Fibroblast of skin of scalp (primary cell): ENCODE measurements at places on chromosomes 7 and 10.

- DNase-seq: no peak
Observed at GRCh38 chr10:31186225-31187000, 132.6 kb upstream of the ZEB1 start.

DNA sequence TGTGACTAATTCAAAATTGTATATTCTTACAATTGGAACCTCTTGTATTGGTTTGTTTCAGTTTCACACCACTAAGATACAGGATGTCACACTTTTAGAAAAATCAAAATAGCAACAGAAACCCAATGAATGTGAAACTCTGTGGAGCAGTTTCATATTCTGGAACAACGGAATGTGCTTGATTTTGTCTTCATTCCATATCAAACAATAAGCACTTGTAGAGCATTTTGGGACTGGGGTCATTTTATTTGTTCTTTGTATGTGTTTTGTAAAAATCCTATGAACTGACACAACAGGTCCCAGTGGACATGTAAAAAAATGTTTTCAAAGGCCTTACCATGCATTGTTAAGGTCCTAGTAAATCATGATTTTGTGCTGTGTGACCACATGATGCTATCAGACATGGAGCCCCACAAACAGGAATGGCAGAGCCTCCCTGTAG is 123.1 kb downstream of the DKK1 start:
- DNase-seq: peak; percentile 9

GRCh38 chr7:158887594-158887993 is 31.2 kb downstream of the DYNC2I1 start:
- DNase-seq: no peak

DNA sequence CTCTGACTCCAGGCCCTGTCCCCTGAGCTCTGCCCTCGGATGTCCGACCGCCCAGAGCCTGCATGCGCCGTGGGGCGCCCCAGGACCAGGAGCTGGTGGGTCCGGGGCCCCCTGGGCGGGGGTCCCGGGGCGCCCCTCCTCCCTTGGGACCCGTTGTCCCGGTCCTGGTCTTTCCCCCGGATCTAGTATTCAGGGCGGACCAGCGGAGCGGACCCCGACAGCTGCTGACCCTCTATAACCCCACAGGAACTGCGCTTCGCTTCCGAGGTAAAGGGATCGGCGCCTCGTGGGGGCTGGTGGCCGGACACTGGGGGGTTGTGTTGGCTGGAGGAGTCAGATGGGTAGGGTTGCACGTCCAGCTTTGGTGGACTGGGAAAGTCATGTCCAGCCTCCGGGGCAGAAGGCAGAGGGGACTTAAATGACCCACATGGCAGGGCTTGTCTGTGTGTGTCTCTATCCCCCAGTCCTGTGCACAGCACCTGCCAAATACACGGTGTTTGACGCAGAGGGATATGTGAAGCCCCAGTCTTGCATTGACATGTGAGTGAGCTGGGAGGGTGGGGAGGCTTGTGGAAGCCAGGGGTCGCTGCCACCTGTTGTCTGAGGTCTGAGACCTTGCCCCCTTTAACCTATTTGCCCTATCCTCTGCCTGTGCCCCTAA is 520 bp downstream of the MOSPD3 start:
- DNase-seq: no peak
